Activated T-helper 17 cell treated with anti-CD3 and anti-CD28 coated beads, Interleukin-2, amount 50 U/mL, for 72 hours (primary cell): ENCODE measurements at places on chromosomes 6 and 20.

GRCh38 chr6:144346719-144347447, 61.7 kb downstream of the UTRN start:
- no peaks in the 10 kb centered on the region for H3K36me3 ChIP-seq
- peak overlapping the region; percentile 84 for H3K27ac ChIP-seq
- ATAC-seq = peak; percentile 20
- H3K4me3 ChIP-seq = peak overlapping the region; percentile 78
- no peaks in the 10 kb centered on the region for H3K27me3 ChIP-seq

GRCh38 chr6:35239581-35239980, 20.0 kb upstream of the ZNF76 start:
- H3K4me1 ChIP-seq = no peaks in the 10 kb centered on the region
- H3K27me3 ChIP-seq = no peaks in the 10 kb centered on the region
- no peaks in the 10 kb centered on the region for H3K36me3 ChIP-seq
- H3K4me3 ChIP-seq = no peak overlapping the region
- ATAC-seq = no peak
- H3K27ac ChIP-seq = no peak overlapping the region

DNA sequence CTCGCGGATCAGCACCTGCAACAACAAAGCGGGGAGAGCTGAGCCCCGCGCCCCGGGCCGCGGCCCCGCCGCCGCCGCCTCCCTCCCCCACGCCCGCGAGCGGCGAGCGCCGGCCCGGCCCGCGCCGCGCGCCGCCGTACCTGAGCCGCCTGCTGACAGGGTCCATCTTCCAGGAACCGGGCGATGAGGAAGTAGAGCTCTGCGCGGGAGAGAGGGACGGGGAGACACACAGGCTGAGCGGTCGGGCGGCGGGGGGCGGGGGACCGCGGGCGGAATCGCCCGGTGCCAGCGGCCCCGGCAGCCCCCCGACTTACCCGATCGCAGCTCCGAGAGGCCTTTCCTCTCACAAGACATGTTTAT, 359 bp downstream of the PHIP start:
- peaks cover 5% of the 10 kb centered on the region for H3K27me3 ChIP-seq
- peak; percentile 30 for ATAC-seq
- H3K4me3 ChIP-seq = peak overlapping the region; percentile 98
- peaks cover 42% of the 10 kb centered on the region for H3K36me3 ChIP-seq

- H3K36me3 ChIP-seq = no peaks in the 10 kb centered on the region
- peak overlapping the region; percentile 74 for H3K4me3 ChIP-seq
- H3K4me1 ChIP-seq = peaks cover 6% of the 10 kb centered on the region
Observed at GRCh38 chr6:26613689-26614683, 17.2 kb downstream of the ABT1 start.

- no peak overlapping the region for H3K27ac ChIP-seq
- no peak overlapping the region for H3K4me3 ChIP-seq
- H3K27me3 ChIP-seq = no peaks in the 10 kb centered on the region
- no peaks in the 10 kb centered on the region for H3K4me1 ChIP-seq
Observed at GRCh38 chr20:14361509-14362345, 24.3 kb upstream of the FLRT3 start.

DNA sequence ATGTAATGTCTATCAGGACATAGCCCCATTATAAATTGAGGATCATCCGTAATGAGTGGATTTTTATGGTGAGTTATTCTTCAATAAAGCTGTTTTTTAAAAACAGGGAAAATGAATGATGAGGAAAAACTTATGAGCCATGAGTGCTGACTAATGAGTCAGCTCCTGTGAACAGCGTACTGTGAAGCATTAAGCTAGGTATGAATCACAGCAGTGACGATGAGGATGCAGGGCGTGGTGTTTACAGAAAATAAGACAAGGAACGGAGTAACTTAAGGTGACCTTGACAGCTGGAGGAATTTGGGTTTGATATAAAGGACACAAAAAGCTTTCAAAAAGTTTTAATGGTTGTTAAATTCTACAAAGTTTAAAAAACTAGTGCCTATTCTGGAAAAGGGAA, 96.3 kb downstream of the FOXF2 start:
- no peaks in the 10 kb centered on the region for H3K36me3 ChIP-seq
- peak; percentile 59 for ATAC-seq
- peaks cover 14% of the 10 kb centered on the region for H3K27me3 ChIP-seq
- no peaks in the 10 kb centered on the region for H3K4me1 ChIP-seq
- H3K4me3 ChIP-seq = no peak overlapping the region
- H3K27ac ChIP-seq = no peak overlapping the region

DNA sequence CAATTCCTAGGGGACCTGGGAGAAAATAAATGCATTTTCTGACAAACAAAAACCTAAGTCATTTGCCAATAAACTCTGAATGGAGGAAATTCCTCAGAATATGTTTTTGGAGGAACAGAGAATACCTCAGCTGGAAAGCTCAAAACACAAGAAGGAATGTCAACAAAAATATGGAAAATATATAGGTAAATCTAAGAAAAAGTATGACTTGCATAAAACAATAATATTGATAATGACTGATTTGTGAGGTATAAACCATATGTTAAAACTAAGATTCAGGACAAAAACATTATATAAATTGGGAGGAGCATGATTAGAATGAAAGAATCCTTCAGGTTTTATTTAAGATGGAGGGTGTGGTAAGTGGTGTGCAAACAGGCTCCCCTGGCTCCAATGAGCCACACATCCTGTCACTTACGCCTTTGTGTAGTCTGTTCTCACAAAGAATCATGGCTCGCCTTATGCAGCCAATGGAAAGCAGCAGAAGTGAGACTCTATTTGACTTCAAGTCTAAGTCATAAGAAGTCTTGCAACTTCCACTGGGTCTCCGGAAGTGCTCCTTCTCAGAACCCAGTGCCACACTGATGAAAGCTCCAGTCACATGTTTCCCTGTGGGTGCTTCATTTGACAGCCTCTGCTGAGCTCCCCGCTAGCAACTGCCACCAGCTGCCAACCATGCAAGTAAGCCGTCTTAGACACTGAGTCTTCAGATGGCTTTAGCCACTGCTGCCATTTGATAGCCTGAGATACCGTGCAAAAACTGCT, 8.1 kb downstream of the CFAP61 start:
- no peaks in the 10 kb centered on the region for H3K36me3 ChIP-seq
- ATAC-seq = no peak
- no peak overlapping the region for H3K4me3 ChIP-seq
- H3K4me1 ChIP-seq = no peaks in the 10 kb centered on the region
- no peak overlapping the region for H3K27ac ChIP-seq
- H3K27me3 ChIP-seq = peaks cover 21% of the 10 kb centered on the region

DNA sequence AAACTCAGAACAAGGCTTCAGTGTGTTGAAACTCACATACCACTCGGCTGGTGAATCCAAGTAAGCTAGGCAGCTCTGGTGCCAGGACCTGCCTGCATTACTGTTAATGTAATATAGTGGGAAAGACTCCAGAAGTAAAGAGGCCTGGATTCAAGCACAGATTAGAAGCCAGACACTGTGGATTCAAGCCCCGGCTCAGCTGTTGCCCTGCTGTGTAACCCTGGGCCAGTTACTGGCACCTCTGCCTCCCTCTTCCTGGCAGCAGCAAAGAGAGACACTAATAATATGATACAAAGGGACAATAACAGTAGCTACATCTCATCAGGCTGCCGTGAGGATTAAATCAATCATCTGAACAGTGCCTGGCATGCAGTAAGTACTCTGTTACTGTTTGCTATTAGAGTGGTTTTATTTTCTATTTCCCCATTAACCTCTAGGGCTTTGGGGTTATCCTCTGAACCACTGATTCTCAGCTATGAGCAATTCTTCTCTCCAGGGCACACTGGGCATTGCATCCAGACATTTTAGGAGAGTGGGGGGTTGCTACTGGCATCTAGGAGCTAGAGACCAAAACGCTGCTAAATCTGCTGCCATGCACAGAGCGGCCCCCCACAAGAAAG, 92.9 kb downstream of the ZMYND8 start:
- no peak for ATAC-seq
- H3K4me3 ChIP-seq = no peak overlapping the region
- H3K36me3 ChIP-seq = peaks cover 70% of the 10 kb centered on the region

GRCh38 chr6:136790411-136791295, 1.6 kb downstream of the MAP3K5 start:
- peak overlapping the region; percentile 97 for H3K4me3 ChIP-seq
- H3K4me1 ChIP-seq = peaks cover 40% of the 10 kb centered on the region
- H3K27me3 ChIP-seq = no peaks in the 10 kb centered on the region
- no peak for ATAC-seq
- peak overlapping the region; percentile 94 for H3K27ac ChIP-seq

GRCh38 chr6:41777551-41778285, 2.0 kb downstream of the FRS3 start:
- peak overlapping the region; percentile 86 for H3K27ac ChIP-seq
- H3K4me1 ChIP-seq = peaks cover 9% of the 10 kb centered on the region
- peaks cover 4% of the 10 kb centered on the region for H3K27me3 ChIP-seq
- peak overlapping the region; percentile 84 for H3K4me3 ChIP-seq

DNA sequence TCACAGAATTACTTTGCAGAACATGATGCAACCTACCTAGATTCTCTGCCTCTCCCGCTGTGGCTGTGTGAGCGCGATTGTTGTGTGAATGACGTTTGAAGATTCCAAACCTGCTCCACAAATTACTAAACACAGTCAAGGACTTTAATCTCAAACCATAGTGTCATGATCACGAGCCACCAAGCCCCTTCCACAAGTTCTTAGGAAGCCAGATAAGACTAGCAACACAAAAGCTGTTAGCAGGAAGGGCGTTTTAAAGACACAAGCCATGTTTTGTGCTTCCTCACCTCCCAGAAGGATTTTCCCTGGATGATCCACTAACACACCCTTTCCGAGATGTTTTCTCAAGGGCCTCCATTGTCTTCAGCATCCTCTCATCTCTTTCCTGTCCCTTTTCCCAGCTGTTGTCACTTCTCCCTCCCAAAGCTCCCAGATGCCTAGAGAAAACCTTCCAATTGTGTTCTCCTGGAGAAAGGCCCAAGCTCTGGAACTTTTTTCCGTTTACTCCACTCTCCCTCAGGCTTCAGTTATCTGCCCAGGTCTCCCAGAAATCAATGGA, 12.8 kb downstream of the OPN5 start:
- no peaks in the 10 kb centered on the region for H3K4me1 ChIP-seq
- H3K27me3 ChIP-seq = peaks cover 11% of the 10 kb centered on the region
- no peaks in the 10 kb centered on the region for H3K36me3 ChIP-seq

GRCh38 chr6:49713346-49713745, at the start of gene CRISP2:
CRISP2 (minus strand) TSS chr6:49713543; CDS start chr6:49709196, 4,347 bp downstream.
- no peak within 1 kb of the TSS for H3K27ac ChIP-seq
- no peaks in the 10 kb centered on the region for H3K27me3 ChIP-seq
- H3K4me1 ChIP-seq = no peaks in the 10 kb centered on the region

GRCh38 chr6:144844596-144844995, 559.5 kb downstream of the UTRN start:
- H3K27ac ChIP-seq = no peak overlapping the region
- no peak for ATAC-seq
- H3K36me3 ChIP-seq = peaks cover 50% of the 10 kb centered on the region

DNA sequence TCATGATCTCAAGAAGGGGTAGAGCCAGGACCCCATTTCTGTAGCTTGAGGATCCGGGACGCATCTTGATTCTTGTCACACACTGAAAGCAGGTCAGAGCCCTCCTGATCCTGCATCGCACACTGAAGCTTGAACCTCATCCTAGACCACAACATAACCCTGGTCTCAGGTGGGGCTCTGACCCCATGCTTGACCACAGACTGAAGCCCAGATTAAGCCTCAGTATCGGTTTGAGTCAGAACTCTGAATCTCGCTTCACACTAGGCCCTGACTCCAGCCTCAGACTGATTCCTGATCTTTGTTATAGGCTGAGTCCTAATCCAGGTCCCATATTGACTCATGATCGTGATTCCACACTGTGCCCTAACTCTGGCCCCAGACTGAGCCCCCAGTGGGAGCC, 8.5 kb upstream of the RSPO4 start:
- H3K36me3 ChIP-seq = no peaks in the 10 kb centered on the region
- H3K27me3 ChIP-seq = peaks cover 18% of the 10 kb centered on the region
- H3K4me3 ChIP-seq = no peak overlapping the region
- peak; percentile 28 for ATAC-seq

GRCh38 chr6:14141351-14142062, 23.9 kb downstream of the CD83 start:
- H3K27ac ChIP-seq = no peak overlapping the region
- no peak for ATAC-seq
- H3K4me3 ChIP-seq = no peak overlapping the region

GRCh38 chr6:72894091-72894490, 272.2 kb downstream of the KCNQ5 start:
- no peaks in the 10 kb centered on the region for H3K27me3 ChIP-seq
- no peak overlapping the region for H3K4me3 ChIP-seq
- no peak for ATAC-seq
- no peaks in the 10 kb centered on the region for H3K4me1 ChIP-seq
- no peak overlapping the region for H3K27ac ChIP-seq

DNA sequence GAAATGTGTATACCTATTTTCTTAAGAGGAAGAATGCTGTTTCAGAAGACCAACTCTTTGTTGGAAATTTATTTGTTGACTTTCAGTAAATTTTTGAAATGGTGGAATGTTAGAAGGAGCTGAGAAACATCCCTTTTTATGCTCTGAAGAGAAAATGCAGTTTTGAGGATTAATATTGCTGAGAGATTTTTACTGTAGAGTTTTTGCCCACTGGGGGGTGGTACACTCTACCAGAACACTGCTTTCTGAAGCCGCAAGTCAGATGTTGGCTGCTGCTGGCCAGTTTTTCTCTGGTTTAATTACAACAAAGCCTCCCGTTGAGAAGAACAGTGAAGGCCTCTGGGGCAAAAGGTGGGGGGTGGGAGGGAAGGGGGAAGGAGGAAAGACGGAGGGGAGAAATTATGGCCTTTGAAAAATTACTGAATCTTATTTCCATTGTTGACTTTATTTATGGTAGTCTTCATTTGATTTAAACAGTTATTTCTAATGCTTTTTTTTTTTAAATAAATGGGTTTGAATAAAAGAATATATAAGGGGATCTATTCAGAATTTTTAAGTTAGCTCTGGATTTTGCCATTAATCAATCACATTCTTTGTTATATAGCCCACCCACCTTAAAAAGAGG, 3.0 kb downstream of the FLRT3 start:
- H3K27me3 ChIP-seq = no peaks in the 10 kb centered on the region
- H3K4me3 ChIP-seq = no peak overlapping the region
- ATAC-seq = no peak
- no peaks in the 10 kb centered on the region for H3K36me3 ChIP-seq
- H3K27ac ChIP-seq = no peak overlapping the region

DNA sequence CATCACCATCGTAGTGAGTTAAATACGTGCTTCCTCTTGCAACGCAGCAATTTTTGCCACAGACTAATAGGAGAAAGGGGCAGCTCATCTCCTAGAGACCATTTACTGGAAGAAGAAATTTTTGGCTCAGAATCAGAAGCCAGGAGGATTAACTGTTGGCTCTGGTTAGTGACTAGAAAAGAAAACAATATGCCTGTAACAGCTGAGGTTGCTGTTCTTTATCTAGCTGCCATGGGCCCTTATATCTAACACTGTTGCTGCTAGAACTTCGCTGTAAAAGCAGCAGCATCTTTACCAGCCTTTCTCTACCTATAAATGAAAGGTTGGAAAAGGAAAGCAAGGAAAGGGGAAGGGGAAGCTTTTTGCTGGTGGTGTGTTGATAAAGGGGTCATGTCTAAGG, 65.9 kb downstream of the FAM135A start:
- no peaks in the 10 kb centered on the region for H3K4me1 ChIP-seq
- H3K36me3 ChIP-seq = peaks cover 38% of the 10 kb centered on the region
- no peak overlapping the region for H3K4me3 ChIP-seq
- H3K27ac ChIP-seq = no peak overlapping the region
- ATAC-seq = no peak
- no peaks in the 10 kb centered on the region for H3K27me3 ChIP-seq
